ENCODE measurements at places on chromosomes 3 and 15. TPM values are rescaled to one million over a fixed set of nuclear protein-coding genes. Genes with fewer than 3 reads are reported as not detected.

DNA sequence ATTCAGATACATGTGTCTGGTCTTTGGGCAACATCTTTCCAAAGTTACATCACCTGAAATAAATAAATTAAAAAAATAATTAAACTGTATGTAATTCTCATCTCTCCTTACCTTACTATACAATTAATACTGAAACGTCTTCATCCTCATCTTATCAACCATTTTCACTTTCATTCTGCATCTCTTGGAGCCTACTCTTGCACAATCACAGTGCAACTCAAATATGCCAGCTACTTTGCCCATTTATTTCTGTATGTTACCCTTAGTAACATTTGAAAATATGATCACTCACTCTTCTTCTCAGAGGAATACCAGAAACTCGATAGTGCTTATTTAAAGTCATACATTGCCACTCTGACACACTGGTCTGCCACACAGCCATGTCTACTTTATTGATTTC is 1357.1 kb upstream of the CADM2 start:
- DNase-seq: no peak

The PLCH1 gene
- polyA plus RNA-seq: 0.06 TPM

The SEMA5B gene
- 0.43 TPM for polyA plus RNA-seq

DNA sequence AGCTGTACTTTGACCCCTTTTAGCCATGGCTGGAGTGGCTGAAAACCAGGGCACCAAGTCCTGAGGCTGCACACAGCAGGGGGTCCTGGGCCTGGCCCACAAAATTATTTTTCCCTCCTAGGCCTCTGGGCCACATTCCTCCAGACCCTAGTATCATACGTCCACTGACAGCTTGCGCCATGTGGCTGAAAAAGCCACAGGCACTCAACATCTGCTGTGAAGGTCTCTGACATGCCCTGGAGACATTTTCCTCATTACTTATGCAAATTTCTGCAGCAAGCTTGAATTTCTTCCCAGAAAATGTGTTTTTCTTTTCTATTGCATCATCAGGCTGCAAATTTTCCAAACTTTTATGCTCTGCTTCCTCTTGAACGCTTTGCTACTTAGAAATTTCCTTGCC is 239.0 kb downstream of the SQOR start:
- DNase-seq: no peak

The CTDSPL gene
- 4.4 TPM for polyA plus RNA-seq

- no peak for DNase-seq
Measured at GRCh38 chr3:17686613-17687012, 55.8 kb downstream of the TBC1D5 start.

DNA sequence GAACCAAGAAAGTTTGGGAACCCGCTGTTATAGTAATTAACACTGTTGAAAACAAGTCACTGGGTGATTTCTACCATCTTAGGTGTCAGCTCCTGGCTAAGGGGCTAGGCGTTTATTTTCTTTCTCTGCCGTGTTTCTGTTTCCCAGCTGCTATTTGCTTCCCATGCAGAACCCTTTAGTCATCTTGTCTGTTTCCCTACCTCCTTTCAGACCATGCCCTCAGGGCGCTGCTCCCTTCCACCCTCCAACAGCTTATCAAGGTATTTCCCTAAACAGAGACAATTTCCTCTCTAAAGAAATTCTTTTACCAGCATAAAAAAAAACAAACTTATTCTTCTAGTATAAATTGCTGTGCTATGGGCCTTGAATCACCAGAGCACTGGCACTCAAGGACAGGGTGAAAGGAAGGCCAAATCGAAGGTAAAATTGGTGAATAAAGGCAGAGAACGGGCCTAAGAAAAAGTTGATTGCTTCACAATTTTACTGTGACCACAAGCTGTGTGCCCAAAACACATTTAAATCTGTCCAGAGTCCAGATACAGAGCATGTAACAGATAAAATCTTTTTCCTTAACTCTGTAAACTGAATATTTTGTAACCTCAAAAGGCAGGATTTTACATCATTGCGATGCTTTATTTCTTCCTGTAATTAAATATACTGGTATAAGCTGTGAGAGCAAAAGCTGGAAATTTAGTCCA is 319.2 kb downstream of the ZNF621 start:
- DNase-seq: no peak

The SECISBP2L gene
- polyA plus RNA-seq: 4.8 TPM

Data from psoas muscle (tissue), 8 donors.